ENCODE measurements at places on chromosomes 12 and 14. TPM values are rescaled to one million over a fixed set of nuclear protein-coding genes. Genes with fewer than 3 reads are reported as not detected.

DNA sequence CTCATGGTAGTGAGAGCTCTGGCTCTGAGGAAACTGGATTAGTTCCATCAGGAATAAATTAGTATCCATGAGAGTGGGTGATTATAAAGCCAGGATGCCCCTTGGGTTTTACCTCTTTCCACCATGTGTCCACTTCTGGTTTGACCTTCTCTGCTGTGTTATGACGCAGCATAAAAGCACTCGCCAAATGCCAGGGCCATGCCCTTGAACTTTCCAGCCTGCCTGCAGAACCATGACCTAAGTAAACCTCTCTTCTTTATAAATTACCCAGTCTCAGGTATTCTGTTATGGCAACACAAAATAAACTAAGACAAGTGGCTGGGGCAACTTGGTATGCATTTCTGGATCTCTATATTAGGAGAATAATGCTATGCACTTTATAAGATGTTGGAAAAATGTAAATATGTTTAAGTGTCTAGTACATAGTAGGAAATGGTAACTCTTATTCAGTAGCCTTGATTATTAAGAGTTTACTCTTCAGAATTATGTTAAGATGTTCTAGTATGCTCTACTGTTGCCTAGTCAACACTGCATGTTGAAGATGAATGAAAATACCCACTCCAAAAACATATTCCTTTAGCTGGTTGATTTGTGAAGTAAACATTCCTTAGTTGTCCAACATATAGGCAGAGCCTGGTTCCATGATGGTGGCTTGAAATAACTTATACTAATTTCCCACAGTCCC, 455.6 kb upstream of the TMPO start:
- H3K4me1 ChIP-seq, result no peaks in the 10 kb centered on the region
- H3K4me3 ChIP-seq, result no peak overlapping the region
- no peaks in the 10 kb centered on the region for H3K27me3 ChIP-seq
- DNase-seq, result no peak
- no peak overlapping the region for H3K27ac ChIP-seq

DNA sequence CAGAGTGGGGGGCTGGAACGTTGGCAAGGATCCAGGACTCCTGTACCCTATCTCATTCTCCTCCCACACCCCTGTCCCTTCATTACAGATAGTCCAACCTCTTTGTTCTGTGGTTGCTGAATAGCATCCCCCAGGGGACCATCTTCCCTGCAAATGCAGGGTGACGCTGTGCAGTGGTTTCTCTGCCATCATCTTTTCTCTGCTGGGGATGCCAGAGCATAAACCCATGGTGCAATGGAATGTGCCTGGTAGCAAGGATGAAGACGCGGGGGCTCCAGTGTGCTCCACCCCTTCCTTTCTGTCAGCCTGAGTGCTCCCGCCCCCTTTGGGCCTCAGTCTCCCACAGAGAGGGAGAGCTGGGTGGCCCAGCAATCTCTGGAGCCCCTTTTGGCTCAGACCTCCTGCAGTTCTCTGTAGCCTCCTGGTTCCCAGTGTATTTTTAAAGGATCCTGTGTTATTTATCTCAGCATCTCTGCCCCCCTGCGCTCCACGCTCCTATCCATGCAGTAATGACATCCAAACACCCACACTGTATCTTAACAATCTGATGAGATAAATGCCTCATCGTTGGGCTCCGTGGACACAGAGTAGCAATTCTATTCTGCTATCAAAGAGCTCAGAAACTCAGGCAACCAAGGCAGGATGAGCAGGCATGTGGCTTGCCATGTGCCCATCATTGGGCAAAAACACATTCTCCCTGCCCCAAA, 212.8 kb downstream of the CACNA1C start:
- no peak for DNase-seq
- peaks cover 2% of the 10 kb centered on the region for H3K27me3 ChIP-seq
- H3K4me3 ChIP-seq, result no peak overlapping the region
- no peaks in the 10 kb centered on the region for H3K4me1 ChIP-seq
- H3K27ac ChIP-seq, result no peak overlapping the region

GRCh38 chr12:71440763-71441748, 1.5 kb downstream of the LGR5 start:
- no peaks in the 10 kb centered on the region for H3K4me1 ChIP-seq
- no peaks in the 10 kb centered on the region for H3K36me3 ChIP-seq
- peak overlapping the region; percentile 74 for H3K27ac ChIP-seq
- H3K27me3 ChIP-seq, result no peaks in the 10 kb centered on the region
- H3K4me3 ChIP-seq, result peak overlapping the region; percentile 76
- DNase-seq, result no peak

GRCh38 chr12:16857456-16857923, 251.5 kb upstream of the LMO3 start:
- H3K4me3 ChIP-seq, result no peak overlapping the region
- DNase-seq, result no peak
- no peak overlapping the region for H3K27ac ChIP-seq
- H3K4me1 ChIP-seq, result no peaks in the 10 kb centered on the region

DNA sequence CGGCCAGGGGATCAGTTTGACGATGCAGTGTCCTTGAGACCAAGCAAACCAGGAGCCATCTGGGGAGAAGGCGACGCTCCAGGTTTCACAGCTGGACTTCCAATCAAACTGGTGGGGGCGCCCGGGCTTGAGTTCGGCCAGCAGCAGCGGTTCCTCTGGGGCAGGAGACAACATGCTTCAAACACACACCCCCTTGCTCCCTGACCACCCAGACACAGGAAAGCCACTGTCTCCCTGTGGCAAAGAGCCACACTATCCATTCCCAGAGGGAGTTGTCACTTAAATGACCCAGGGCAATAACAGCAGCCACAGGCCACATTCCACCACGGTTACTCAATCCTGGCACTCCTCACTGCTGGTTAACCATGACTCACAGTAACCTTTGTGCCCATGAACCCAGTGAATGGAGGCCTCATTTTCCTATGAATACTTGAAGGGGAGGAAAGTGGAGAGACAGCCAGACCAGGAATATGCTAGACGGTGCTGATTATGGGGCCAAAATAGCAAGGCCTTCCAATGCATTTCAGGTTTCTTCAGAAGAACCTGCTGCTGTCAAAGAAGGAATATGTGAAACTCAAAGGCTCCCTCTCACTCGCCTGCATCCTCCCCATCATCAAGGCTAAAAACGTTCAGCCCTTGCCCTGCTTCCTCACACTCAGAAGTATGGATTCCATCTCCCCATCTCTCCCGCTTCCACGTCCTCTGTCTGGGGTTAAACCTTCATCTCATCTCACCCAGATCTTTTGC, 8.5 kb downstream of the WSB2 start:
- no peaks in the 10 kb centered on the region for H3K27me3 ChIP-seq
- peaks cover 53% of the 10 kb centered on the region for H3K4me1 ChIP-seq
- peak overlapping the region; percentile 62 for H3K27ac ChIP-seq
- H3K36me3 ChIP-seq, result no peaks in the 10 kb centered on the region

DNA sequence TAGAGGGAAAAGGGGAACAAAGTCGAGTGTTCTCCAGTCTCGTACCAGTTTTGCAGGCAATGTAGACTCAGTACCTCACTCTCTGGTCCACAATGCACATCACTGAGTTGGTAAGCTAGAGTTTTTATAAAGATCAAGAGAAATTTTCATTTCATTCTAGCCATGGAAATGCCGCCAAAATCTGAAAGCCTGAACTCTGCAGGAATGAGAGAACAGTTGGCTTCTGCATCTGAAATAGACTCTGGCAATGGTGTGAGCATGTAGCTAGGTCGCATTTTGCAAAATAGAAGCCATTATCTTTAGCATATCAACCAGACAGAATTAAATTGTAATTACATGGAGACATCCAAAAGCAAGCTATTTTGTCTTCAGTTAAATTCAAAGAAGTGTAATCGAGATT, 381.0 kb downstream of the NOVA1 start:
- no peak for DNase-seq
- H3K27ac ChIP-seq, result no peak overlapping the region
- no peak overlapping the region for H3K4me3 ChIP-seq
- no peaks in the 10 kb centered on the region for H3K4me1 ChIP-seq

GRCh38 chr12:105485921-105486320, 155.4 kb downstream of the C12orf75 start:
- no peaks in the 10 kb centered on the region for H3K36me3 ChIP-seq
- no peak for DNase-seq

- H3K27me3 ChIP-seq, result no peaks in the 10 kb centered on the region
- H3K27ac ChIP-seq, result no peak overlapping the region
- peaks cover 6% of the 10 kb centered on the region for H3K4me1 ChIP-seq
- peak overlapping the region; percentile 66 for H3K4me3 ChIP-seq
Observed at GRCh38 chr12:49537231-49537751, 1.5 kb upstream of the KCNH3 start.

DNA sequence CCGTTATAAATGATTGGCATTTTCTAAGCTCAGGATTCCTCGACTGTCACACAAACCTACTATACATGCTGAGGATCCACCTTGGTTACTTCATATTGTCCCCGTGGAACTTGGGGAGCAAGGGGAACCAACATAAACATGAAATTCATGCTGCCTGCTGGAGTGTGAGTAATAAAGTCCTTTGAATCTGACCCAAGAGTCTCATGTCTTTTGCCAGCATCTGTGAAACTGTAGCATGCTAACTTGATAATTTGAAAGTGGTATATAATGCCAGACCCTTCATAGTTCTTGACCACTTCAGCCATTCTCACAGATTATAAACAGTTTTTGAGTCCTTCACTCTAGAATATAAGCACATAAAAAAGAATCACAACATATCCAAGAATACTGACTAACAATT, 17.1 kb downstream of the SLC35F4 start:
- no peaks in the 10 kb centered on the region for H3K27me3 ChIP-seq
- DNase-seq, result no peak
- H3K4me3 ChIP-seq, result no peak overlapping the region
- H3K4me1 ChIP-seq, result no peaks in the 10 kb centered on the region
- no peak overlapping the region for H3K27ac ChIP-seq

DNA sequence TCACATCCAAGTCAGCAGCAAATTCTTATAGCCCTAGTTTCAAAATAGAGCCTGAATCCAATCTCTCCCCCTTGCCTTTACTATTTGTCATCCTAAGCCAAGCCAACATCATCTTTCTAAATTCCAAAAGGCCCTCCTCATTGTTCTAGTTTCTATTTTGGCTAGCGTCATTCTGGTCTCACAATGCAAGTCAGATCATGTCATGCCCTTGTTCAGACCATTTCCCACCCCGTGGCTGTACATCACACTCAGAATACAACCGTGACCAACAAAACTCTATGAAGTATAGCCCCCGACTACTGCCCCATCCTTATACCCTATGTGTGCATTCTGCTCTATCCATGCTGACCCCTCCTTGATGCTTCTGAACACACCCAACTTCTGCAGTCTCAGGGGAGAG, 12.3 kb upstream of the GNG2 start:
- no peak overlapping the region for H3K4me3 ChIP-seq
- H3K36me3 ChIP-seq, result no peaks in the 10 kb centered on the region
- no peak overlapping the region for H3K27ac ChIP-seq
- H3K27me3 ChIP-seq, result no peaks in the 10 kb centered on the region

GRCh38 chr12:75712223-75712622, 200.8 kb upstream of the KRR1 start:
- no peaks in the 10 kb centered on the region for H3K36me3 ChIP-seq
- H3K4me3 ChIP-seq, result no peak overlapping the region
- DNase-seq, result no peak
- H3K4me1 ChIP-seq, result peaks cover 4% of the 10 kb centered on the region

The FAM222A gene
- 5.9 TPM for total RNA-seq

The CCDC175 gene
- not detected for total RNA-seq

The RHOJ gene
- 7.5 TPM for total RNA-seq

The NID2 gene
- total RNA-seq, result 12.1 TPM

The TMEM30B gene
- 0.84 TPM for total RNA-seq

The MUCL1 gene
- not detected for total RNA-seq

The AKAP5 gene
- total RNA-seq, result 0.13 TPM

All from psoas muscle (tissue), 8 donors.